ENCODE measurements at places on chromosomes 16 and 17. TPM values are rescaled to one million over a fixed set of nuclear protein-coding genes. Genes with fewer than 3 reads are reported as not detected.

DNA sequence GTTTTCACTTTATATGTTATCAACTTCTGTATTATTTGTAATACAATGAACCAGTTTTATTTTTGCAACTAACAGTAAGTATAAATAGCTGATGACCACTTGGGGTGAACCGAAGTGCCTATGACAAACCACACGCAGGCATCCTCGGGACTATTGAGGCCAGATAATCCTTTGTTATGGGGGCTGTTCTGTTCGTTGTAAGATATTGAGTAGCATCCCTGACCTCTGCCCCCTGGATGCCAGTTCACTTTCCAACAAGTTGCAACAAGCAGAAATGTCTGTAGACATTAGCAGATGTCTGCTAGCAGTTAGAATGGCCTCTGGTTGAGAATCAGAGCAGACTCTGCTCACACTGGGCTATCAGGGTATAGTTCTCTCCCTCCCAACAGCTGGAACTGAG, 277.0 kb downstream of the WWOX start:
- no peaks in the 10 kb centered on the region for H3K27me3 ChIP-seq
- DNase-seq: no peak
- H3K4me1 ChIP-seq: no peaks in the 10 kb centered on the region
- H3K27ac ChIP-seq: no peak overlapping the region
- no peaks in the 10 kb centered on the region for H3K36me3 ChIP-seq

DNA sequence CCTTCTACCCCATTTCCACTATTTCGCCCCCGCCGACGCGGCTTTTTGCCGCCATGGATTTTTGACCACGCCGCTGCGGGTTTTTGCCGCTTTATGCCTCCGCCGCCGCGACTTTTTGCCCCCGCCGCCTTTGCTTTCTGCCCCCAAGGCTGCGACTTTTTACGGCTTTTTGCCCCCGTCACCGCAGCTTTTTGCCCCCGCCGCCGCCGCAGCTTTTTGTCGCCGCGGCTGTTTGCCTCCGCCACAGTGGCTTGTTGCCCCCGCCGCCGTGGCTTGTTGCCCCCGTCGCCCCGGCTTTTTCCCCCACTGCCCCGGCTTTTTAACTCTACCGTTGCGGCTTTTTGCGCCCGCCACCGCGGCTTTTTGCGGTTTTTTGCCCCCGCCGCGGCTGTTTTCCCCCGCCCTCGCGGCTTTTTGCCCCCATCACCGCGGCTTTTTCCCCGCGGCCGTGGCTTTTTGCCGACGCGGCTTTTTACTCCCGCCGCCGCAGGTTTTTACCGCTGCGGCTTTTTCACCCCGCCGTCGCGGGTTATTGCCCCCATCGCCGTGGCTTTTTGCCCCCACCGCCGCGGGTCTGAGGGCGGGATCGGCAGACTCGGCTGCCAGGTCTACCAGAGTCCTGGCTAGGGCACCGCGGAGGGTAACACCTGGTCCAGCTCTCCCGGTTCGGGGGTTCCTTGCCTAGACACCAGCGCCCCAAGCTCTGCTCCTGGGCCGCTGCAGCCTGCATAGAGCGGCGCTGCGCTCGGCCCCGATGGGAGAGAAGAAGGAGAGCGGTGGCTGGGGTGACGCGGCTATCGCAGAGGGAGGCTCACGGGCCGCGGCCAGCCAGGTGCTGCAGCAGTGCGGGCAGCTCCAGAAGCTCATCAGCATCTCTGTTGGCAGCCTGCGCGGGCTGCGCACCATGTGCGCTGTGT, 562.7 kb upstream of the WSB1 start:
- DNase-seq: no peak
- no peak overlapping the region for H3K27ac ChIP-seq
- H3K4me3 ChIP-seq: no peak overlapping the region
- H3K4me1 ChIP-seq: no peaks in the 10 kb centered on the region
- H3K36me3 ChIP-seq: peaks cover 4% of the 10 kb centered on the region

- H3K36me3 ChIP-seq: no peaks in the 10 kb centered on the region
- H3K4me1 ChIP-seq: no peaks in the 10 kb centered on the region
- no peak overlapping the region for H3K27ac ChIP-seq
- DNase-seq: no peak
- no peak overlapping the region for H3K4me3 ChIP-seq
- peaks cover 7% of the 10 kb centered on the region for H3K27me3 ChIP-seq
Observed at GRCh38 chr17:2736956-2737355, 12.5 kb downstream of the CCDC92B start.

DNA sequence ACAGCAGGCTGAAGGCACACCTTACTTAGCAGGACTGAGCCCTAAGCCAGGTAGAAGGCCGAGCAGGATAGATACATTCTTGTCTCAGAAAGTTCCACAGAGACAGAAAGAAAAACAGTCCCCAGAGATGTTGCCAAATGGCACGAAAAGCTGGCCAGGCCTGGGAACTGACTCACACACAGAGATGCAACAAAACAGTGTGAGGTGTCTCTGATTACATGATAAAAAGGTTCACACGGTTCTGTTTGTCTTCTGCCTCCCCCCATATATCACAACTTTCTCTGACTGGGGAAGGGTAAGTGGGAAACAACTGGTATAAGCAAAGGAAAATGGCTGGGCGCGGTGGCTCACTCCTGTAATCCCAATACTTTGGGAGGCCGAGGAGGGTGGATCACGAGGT, 1.7 kb downstream of the WBP2 start:
- peaks cover under 1% of the 10 kb centered on the region for H3K36me3 ChIP-seq
- peaks cover 11% of the 10 kb centered on the region for H3K4me1 ChIP-seq
- DNase-seq: no peak
- H3K4me3 ChIP-seq: peak overlapping the region; percentile 37

GRCh38 chr16:22614271-22614947, 103.7 kb downstream of the NPIPB5 start:
- no peak for DNase-seq
- H3K4me3 ChIP-seq: no peak overlapping the region
- H3K27me3 ChIP-seq: no peaks in the 10 kb centered on the region
- H3K36me3 ChIP-seq: no peaks in the 10 kb centered on the region
- no peak overlapping the region for H3K27ac ChIP-seq

- H3K27me3 ChIP-seq: peaks cover 69% of the 10 kb centered on the region
- DNase-seq: no peak
Observed at GRCh38 chr17:74324521-74324920, 1.5 kb upstream of the KIF19 start.

The FNDC8 gene
- total RNA-seq: not detected

The EFCAB13 gene
- 5.2 TPM for total RNA-seq

The ALOX12B gene
- total RNA-seq: 0.41 TPM
